ENCODE measurements at places on chromosomes 13 and 19.

- DNase-seq: no peak
Measured at GRCh38 chr19:18377026-18377425, 8.9 kb upstream of the GDF15 start.

GRCh38 chr13:104006625-104007075 lies 940.4 kb upstream of the SLC10A2 start:
- no peak for DNase-seq

DNA sequence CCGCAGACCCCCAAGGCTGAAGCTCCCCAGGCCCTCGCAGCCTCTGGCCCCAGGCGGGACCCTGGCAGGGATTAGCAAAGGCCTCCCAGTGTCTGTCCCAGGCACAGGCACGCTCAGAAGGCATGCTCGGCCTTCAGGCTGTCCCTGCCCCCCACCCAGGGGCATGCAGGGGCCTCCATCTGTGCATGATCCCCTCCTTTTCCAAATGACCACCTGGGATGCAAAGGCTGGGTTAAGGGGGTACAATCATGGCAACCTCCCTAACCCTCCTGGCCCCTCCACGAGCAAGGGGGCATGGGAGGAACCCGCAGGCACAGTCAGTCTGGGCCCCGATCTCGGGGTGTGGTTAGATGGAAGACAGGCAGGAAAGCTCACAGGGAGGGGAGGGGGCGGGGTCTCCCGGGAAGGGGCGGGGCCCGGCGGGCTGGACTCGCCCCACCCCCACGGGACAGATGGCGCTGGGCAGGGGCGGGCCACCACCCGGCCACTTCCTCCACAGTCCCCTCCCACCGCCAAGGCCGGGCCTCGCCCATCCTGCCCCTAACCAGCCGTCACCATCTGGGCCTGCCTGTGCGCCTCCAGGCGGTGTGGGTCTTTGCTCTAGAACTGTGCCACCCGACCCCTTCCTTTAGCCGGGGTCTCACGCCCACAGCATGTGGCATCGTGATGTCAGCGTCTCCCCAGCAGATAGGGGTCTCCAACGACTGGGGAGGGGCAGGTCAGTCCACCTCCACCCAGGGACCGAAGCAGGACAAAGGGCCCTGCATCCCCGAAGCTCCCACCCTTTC lies 7.0 kb upstream of the REXO1 start:
- peak; percentile 92 for DNase-seq

GRCh38 chr13:24341439-24341838 lies 32.1 kb downstream of the C1QTNF9 start:
- no peak for DNase-seq

GRCh38 chr13:112956571-112957294 lies 12.3 kb upstream of the MCF2L start:
- no peak for DNase-seq

GRCh38 chr19:42129399-42130253 lies 2.6 kb downstream of the POU2F2 start:
- peak; percentile 95 for DNase-seq

- no peak for DNase-seq
Measured at GRCh38 chr13:48624858-48625257, 28.9 kb upstream of the CYSLTR2 start.

GRCh38 chr19:4374498-4375163 lies 25.7 kb downstream of the SH3GL1 start:
- no peak for DNase-seq

DNA sequence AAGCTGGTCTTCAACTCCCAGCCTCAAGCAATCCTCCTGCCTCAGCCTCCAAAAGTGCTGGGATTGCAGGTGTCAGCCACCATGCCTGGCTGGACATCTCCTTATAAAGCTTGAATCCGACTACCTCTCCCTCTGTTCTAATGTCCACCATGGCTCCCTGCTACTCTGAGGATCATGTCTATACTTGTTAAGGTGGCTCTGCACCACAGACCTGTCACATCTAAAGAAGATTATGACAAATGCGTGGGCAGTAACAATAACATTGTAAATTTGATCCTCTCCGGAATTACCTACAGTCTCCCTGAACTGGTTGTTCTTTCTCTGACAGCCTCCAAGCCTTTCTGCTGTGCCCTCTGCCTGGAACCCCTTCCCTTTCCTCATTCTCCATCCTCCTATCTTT lies 1.8 kb downstream of the NXNL1 start:
- DNase-seq: no peak

- no peak for DNase-seq
Measured at GRCh38 chr13:97341135-97341534, 92.8 kb upstream of the RAP2A start.

- no peak for DNase-seq
Measured at GRCh38 chr13:21673539-21673788, 2.6 kb downstream of the FGF9 start.

DNA sequence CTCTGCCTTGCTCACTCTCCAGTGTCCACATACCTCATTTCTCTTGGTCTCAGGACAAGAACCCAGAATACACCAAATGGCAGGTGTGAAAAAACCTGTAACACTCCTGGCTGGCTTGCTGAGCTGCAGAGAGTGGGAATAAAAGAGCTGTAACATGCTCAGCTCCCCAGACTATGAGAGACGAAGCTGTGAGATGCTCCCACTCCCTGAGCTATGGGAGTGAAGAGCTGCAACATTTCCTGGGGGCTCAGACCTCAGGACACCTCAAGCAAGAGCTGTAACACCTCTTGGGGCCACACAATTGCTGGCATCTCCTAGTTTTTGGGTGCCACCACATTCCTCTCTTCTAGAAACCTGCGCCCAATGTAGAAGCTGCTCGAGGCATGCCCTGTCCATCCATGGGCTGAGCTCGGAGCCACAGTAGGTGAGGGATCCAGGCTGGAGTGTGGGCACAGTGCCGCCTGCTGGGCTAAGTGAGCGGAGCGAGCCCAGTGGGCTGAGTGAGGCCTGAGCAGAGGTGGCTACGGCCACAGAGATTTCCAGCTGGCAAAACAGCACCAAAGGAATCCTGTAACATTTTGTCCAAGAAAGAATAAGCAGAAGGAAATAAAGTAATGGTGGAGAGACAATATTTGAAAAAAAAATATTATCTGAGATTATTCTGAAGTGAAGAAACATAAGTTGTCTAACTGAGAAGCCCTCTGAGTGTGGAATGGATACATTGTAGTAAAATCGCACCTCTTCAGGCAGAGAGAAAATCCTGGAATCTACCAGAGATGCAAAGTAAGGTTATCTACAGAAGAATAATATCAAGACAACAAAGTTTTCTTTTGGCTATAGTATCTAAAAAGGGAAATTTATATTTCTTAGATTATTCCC lies 186.2 kb upstream of the PCDH9 start:
- no peak for DNase-seq

DNA sequence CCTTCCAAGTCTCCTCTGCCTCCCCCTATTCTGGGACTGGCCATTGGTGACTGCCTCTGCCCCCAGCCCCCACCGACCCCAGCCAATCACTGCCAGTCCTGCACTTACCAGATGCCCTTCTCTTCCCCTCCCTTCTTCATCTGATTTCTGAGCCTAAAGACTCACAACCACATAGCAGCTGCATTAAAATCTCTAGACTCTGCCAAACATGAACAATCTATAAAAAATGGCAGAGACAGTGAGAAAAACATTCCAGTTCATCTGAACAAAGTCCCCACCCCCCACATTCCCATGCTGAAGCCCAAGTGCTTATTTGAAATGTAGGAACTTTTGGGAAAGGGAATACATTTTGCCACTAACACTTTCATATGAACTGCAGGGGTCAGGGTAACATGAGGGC lies 60.8 kb downstream of the KCTD12 start:
- DNase-seq: no peak

DNA sequence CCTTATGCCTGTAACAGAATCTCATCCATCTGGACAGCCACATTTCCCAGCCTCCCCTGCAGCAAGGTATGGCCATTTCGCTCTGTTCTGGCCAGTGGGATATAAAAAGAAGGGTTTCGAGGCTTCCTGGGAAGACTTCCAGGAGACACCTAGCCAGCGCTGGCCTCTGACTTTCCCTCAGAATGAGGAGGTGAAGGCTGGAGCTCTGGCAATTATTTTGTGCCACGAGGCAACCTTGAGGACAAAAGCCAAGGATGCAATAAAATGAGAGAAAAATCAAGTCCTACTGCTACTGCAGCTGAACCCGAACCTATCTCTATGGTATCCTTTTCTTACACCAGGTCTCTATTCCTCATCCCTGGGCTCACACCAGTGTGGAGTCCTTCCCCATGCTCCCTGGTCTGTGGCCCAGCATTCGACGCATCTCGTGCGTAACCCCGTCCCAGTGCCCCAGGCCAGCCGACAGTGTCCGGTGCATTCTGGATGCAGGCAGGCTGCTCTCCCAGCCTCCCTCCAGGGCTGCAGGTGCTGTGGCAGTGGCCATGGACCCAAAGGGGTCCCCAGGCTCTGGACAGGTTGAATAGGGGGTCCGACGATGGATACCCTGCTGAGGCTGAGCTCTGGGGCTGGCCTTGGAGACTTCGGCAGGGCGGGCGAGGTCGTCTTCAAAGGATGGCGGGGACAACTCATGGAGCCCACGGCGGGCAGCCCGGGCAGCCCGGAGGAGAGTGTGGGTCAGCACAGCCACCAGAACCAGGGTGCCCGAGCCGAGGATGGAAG lies 12.2 kb downstream of the TMEM221 start:
- no peak for DNase-seq

DNA sequence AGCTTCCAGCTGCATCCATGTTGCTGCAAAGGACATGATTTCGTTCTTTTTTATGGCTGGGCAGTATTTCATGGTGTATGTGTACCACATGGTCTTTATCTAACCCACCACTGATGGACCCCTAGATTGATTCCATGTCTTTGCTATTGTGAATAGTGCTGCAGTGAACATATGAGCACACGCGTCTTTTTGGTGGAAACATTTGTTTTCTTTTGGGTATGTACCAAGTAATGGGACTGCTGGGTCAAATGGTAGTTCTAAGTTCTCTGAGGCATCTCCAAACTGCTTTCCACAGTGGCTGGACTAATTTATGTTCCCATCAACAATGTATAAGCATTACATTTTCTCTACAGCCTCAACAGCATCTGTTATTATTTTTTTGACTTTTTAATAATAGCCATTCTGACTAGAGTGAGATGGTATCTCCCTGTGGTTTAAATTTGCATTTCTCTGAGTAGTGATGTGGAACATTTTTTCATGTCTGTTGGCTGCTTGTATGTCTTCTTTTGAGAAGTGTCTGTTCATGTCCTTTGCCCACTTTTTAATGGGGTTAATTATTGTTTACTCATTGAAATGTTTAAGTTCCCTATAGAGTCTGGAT lies 6.8 kb upstream of the UBE2L5 start:
- DNase-seq: no peak

- DNase-seq: no peak
Measured at GRCh38 chr19:45023048-45023447, 15.8 kb upstream of the CLASRP start.

GRCh38 chr13:31756346-31756745 lies 17.0 kb downstream of the RXFP2 start:
- no peak for DNase-seq

- no peak for DNase-seq
Measured at GRCh38 chr13:97723655-97724054, 229.8 kb upstream of the IPO5 start.

DNA sequence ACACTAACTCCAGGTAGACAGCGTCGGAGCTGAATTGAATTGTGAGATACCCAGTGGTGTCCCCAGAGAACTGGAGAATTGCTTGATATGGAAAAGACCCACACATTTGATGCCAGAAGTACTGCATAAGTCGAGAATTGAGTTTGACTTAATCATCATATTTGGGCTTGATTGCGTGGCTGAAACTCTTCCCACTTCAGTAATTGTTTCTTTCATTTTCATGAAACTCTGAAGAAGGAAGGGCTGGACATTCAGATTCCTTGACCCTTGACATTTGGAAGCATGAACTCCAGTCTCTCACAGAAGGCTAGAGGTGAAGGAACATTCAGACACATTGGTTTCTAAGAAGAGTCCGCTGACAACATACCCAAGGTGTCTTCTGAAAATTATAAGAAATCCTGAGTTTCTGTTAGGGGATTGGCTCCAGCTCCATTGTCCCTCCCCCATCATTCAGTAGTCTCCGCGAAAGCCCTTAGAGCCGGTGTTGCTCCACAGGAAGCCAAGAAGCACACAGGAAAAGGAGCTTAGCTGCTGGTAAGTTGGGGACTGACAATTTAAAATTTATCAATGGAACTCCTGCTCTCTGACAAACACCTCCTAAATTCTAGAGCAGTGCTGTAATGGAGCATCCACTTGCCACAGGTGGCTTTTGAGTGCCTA lies at the start of gene FPR2:
Gene FPR2, plus strand, starts transcription at position 484 of the 660 bp plus-strand sequence. CDS start 7,479 bp downstream, outside the sequence.
- DNase-seq: no peak

- no peak for DNase-seq
Measured at GRCh38 chr19:29380581-29380980, 145.2 kb upstream of the VSTM2B start.

DNA sequence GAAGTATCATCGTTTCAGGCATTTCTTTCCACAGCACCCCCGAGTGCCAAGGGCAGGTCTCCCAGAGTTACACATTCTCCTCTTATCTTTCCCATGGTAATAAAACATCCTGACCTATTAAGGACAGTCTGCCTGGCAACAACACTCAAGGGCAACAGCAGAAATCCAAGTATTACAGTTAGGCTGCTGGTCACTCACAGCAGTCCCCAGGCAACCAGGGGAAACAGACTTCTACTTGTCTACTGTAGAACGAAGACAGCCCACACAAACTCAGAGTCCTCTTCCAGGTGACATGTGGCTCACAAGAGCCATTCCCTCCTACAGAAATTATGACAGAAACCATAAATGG lies 24.3 kb downstream of the RCBTB1 start:
- DNase-seq: no peak

GRCh38 chr19:49216071-49216470 lies 58.5 kb downstream of the TRPM4 start:
- no peak for DNase-seq

DNA sequence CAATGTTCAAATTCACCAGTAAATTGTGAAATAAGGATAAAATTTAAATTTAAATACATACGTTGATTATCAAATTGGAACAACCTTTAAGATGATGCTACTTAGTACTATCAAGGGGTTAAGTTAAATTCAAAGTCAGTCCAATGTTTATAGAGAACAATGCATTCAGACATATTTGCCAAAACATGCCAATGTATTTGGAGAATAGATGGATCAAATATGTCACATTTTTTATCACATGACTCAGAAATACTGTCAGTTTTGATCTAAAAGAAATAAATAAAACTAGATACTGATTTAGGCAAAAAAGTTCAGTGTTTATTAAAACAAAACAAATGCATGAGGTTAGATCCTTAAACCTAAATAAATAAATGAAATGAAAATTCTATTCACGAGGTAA lies 281.2 kb downstream of the SLITRK5 start:
- DNase-seq: no peak

- DNase-seq: no peak
Measured at GRCh38 chr19:2594319-2594718, 108.2 kb downstream of the GNG7 start.
